Activated naive CD4-positive, alpha-beta T cell treated with anti-CD3 and anti-CD28 coated beads, Interleukin-2, amount 10 ng/mL, durations not matched to agents 5 hours and 36 hours (primary cell): ENCODE measurements at places on chromosomes 7 and 10. TPM values are rescaled to one million over a fixed set of nuclear protein-coding genes. Genes with fewer than 3 reads are reported as not detected.

The TWIST1 gene
- 0.20 TPM for total RNA-seq

The SVOPL gene
- 2.1 TPM for total RNA-seq

The BMPER gene
- total RNA-seq, result not detected

The ZNF804B gene
- total RNA-seq, result not detected

The NPY4R2 gene
- not detected for total RNA-seq

The HOGA1 gene
- not detected for total RNA-seq

The STAG3 gene
- 15.7 TPM for total RNA-seq

The CRPPA gene
- total RNA-seq, result 0.99 TPM

The PRXL2A gene
- 8.5 TPM for total RNA-seq

The ZNF467 gene
- 1.2 TPM for total RNA-seq

The FFAR4 gene
- total RNA-seq, result not detected

The SLC29A4 gene
- total RNA-seq, result 0.48 TPM

The ATP6V0A4 gene
- 0.08 TPM for total RNA-seq

The FAM171A1 gene
- 9.9 TPM for total RNA-seq

The OR2A5 gene
- total RNA-seq, result not detected

The IL2RA gene
- total RNA-seq, result 211 TPM
